Pancreas (tissue), 10 donors: ENCODE measurements at places on chromosomes 2 and 18.

DNA sequence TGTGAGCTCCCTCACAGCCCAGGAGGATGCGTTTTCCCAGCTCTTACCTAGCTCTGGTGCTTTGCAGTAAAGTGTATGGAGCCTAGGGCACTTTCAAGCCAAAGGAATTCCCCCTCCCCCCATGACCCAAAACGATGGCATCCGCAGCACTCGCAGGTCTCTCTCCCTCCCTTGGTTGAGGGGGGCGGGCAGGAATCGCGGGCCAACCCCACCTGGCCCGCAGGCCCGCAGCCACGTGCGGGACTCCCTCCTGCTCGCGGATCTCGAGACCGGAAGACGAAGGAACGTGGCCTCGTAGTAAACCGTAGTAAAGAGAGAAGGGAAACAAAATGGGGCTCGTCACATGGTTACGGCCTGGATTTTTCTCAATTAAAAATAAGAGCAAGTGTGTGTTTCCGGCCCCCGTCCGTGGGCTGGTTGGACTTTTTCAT, 8.5 kb downstream of the IRS1 start:
- DNase-seq: no peak

- DNase-seq: no peak
Measured at GRCh38 chr2:67082813-67083212, 314.3 kb upstream of the ETAA1 start.

DNA sequence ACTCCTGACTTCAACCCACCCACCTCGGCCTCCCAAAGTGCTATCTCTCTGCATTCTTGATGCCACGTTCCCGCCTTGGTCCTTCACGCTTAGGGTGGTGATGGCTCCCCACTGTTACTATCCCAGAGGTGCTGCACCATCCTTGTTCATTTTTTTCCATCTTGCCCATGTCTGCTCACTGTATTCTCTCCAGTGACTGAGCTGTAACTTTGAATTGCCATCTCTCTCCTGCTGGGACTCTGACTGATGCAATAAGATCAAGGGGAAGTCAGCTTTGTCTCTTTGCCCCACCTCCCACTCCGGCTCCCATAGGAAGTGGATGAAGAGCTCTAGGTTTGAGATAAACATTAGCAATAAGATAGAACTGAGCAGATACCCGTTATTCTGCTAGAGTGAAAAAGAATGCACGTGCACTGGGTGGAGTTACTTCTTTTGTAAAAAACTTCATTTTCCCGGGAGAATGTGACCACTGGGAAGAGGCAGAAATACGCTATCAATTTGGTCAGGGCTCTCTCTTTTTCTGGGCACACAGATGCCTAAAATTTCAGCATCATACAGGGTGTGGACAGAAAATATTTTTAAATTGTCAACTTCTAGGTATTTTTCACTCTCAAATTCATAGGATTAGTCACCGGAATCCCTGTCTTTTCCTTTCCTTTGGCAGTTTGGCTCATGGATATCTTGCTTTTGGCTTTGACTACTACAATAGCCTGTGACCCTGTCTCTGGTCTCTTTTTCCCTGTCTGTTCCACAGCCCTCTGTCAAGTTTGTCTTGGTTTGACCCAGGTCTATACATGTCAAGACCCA, 105.4 kb downstream of the POLR1A start:
- no peak for DNase-seq

DNA sequence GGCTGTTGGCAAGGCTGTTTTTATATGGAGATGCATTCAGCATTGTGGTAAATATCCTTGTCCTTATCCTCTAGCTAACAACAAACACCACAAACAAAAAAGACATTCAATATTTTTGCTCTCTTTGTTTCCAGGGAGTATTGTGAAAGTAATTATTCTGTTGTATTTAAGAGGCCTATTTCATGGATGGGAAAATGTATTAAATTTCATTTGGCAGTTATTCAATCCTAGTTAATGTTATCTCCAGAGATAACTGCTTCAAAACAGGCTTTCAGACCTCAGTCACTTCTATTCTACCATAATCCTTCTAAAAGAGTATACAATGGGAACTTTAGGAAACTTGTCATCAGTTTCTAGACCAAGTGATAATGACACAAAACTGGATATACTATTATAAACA, 280.5 kb upstream of the CCDC68 start:
- DNase-seq: no peak

- DNase-seq: no peak
Measured at GRCh38 chr18:8107426-8107825, 501.8 kb upstream of the RAB12 start.

GRCh38 chr2:231900486-231900942, 25.7 kb downstream of the NPPC start:
- DNase-seq: peak; percentile 85

DNA sequence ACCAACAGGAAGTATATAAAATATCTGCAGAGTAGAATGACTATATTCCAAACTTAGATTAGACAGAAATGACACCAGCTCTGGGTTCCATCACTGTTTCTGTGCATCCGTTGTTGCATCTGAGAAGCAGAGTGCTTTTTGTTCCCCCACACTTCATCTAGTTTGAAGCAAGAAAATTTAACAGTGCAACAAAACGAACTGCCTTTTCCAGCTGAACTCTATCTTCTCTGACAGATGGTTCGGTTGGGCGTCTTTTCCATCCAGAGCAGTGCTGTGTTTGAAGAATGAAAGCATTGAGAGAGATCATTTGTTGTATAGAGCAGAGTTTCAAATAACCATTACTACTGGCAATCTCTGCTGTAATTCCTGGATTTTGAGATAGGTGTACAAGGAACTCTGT, 757.5 kb downstream of the DPP10 start:
- no peak for DNase-seq

DNA sequence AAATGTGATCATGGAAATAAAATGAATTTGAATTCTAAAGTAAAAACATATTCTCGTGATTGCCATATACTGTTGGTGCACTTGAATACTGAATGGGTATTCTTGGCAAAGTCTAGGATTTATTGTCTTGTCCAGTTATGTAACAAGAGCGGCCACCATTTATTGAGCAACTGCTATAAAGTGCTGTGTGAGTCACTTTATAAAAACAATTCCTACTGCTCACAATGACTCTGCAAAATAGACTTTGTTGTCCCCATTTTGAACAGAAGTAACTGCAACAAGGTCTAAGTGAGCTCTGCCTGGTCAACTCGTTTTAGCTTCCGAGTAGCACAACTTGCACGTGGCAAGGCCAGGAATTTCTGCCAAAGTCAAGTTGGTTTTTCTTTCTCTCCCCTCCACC, 995.6 kb upstream of the FANCL start:
- DNase-seq: no peak

- no peak for DNase-seq
Measured at GRCh38 chr2:24123922-24124580, 782 bp downstream of the FAM228B start.

- no peak for DNase-seq
Measured at GRCh38 chr2:120441351-120441700, 95.4 kb downstream of the INHBB start.

GRCh38 chr2:37920570-37920969, 4.5 kb upstream of the RMDN2 start:
- no peak for DNase-seq

DNA sequence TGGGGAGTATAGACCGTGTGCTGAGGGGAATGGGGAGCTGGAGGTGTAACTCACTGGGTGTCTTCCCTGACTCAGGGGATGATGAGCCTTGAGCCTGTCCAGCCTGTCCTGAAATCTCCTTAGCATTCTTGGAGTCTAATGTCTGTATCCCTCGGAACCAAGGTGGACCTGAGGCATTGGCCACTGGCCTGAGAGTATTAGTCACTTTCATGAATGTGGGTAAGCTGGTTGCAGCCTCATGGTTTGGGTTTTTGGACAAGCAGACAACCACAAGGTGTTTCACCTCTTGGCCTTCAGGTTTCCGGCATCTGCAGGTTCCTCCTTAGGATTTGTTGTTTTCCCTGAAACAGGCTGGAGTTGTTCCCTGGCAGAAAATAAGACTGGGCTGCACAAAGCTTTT, 63.2 kb downstream of the PRKCE start:
- DNase-seq: no peak

- no peak for DNase-seq
Measured at GRCh38 chr2:207046724-207047123, 107.4 kb downstream of the CPO start.

- no peak for DNase-seq
Measured at GRCh38 chr2:173963323-173963816, 1.8 kb downstream of the SP3 start.

DNA sequence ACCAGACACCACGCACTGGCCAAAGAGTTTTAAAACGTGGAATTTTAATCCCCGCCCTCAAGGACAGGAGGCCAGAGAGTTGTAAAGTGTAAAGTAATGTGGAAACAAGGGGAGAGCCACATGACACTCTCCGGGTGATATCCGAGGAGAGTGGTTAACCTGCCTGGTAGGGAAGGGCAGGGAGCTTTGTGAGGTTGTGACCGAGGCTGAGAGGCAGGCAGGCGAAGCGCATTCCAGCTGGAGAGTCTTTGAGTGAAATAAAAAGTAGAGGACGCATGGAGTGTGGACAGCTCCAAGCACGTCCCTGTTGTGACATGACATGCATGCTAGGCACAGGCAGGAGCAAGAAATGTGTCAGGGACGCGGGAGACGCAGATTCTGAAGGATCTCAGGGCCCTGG, 539.5 kb downstream of the RNF144A start:
- no peak for DNase-seq

DNA sequence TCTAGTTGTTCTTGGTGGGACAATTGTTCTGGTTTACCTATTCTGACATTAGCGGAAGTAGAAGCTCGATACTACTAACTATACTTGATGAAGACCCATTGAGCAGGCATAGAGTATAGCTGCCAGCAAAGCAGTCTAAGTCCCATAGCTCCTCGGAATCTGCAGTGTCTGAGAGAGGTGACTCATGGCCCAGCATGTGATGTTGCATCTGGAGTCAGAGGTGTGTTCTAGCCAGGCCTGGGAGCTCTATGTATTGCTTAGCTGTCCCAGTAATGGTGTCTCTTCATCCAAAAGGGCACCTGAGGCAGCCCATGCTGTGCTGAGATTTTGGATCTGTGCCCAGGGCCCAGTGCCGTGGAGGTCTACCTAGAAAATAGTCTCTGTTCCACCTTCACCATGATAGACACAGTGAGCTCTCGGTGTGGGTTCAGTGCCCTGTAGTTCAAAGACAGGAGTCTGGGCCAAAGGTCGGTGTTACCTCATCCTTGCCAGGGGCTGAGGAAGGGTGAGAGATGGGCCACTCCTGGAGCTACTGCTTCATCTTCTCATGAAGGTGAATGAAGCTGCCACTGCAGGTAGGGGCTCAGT, 47.3 kb downstream of the MEX3C start:
- no peak for DNase-seq

DNA sequence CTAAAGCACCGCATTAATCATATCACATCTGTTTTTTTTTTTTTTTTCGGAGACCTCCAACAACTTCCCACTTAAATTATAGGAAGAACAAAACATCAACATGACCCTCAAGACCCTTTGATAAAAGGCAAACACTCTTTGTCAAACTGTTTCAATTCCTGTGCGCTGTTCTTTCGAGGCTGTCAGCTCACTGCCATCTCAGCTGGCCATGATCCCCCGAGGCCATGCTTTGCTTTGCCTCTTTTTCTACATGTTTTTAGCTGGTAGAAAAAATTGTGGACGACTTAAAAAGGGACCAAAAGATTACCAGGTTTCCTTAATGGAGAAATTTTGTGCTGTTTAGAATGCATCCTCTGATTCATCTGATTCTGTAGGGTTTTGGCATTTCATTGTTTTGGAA, 138.2 kb downstream of the DPP10 start:
- DNase-seq: no peak

DNA sequence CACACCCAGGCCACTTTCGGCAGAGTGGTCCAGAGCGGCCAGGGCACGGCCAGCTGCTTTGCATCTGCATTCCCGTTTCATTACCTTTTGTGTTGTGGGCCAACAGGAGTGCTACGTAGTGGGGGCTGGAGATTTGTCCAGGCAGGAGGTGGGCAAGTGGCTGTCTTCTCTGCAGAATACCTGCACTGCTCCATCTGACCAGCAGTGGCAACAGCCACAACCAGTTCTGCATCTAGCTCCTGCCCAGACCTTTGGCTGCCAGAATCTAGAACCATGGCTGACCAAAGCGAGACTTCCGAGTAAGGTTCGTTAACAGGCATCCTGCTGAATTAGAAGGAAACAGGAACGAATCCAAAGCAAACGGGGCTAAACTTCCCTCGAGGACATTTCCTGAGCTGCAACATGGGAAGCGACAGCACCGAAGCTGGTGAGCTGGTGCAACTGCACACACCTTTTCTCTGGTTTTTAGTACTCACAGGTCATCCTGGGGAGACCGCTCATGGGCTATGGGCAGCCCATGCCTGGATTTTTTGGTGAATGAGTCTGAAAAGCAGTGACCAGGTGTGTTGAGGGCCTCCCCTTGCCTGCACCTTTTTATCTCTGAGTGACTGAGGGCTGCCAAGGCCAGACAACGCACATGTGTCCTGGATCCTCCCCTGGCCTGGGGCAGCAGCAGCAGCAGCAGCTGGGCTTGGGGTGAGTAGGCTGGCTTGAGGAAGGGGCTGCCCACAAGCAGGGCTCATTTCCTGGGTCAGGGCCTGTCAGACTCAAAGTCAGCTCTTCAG, 10.5 kb downstream of the GDF7 start:
- no peak for DNase-seq

GRCh38 chr18:42614619-42615293, 500.7 kb downstream of the RIT2 start:
- DNase-seq: no peak

GRCh38 chr2:98157557-98157956, 70.6 kb downstream of the VWA3B start:
- no peak for DNase-seq

DNA sequence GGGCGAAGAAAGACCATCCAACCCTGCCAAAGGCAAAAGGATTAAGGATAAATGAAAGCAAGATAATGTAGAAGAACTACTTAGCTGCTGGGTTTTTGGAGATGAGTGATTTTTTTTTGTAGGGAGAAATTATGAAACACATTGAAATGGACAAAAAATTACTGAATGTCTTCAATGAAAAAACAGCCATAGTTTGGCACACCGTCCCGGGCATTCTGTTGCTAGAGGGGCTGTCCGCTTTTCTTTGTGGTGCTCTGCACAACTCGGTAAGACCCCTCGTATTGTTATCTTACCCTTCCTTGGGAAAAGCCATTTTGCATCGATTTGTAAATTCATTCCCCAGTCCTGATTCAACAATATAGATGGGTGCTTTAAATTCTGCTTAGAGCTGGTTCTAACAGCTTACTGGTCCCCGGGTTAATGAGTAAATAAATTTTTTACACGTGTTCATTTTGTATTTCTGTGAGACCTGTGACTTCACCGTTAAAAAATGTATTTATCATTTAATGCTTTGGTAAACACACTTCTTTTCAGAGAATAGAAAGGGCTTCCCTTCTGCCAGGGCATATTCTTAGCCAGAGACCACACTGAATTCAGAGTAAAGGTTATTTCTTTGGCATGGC, 912 bp upstream of the LAPTM4A start:
- no peak for DNase-seq

GRCh38 chr2:10073706-10074105, 6.5 kb downstream of the CYS1 start:
- DNase-seq: peak; percentile 30

DNA sequence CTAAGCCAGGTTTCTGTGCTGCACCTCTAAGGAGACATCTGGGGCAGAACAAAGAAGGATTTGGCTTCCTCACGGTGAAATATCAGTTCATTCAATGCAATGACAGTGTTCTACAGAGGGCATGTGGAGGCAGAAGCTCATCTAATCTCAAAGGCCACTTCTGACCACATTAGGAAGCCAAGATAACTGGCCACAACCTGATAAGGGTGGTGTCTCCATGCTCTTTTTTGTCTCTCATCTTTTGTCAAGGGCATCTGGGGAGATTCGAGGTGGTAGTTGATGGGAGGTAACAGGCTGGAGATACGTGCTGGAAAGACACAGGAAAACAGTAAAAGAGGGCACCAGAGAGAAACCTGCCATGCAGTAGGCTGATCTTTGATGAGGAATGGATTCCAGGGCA, 303.9 kb downstream of the LRATD1 start:
- DNase-seq: no peak
